Colonic mucosa (tissue), 4 donors: ENCODE measurements at places on chromosomes 11 and 22. TPM values are rescaled to one million over a fixed set of nuclear protein-coding genes. Genes with fewer than 3 reads are reported as not detected.

DNA sequence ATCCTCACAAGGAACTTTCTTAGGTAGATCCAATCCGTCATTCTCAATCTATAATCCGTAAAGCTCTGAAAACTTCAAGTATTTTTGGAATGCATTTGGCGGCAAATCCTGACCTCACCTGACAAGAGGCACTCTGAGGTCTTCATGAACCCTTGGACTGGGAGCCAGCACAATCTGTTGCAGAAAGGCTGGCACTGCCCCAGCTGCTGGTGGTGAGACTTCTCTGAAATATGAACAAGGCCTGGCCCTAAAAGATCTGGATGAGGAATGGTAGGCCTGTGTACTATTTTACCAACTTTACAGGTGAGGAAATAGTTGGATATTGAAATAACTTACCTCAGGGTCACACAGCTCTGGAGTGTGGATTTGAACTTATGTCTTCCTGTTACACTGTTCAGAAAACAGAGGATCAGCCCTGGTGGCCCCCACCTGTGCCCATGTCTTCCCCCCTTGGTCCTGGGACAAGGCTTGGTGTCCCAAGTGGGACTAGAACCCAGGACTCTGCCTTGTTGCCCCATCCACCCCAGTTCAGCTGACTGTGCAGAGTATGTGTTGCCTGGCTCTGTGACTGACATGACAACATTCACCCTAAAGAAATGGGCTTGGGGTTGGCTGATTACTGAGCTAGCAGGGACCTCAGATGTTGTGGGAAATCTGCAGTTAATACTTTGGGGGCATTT is 471.4 kb downstream of the MN1 start:
- DNase-seq, result no peak

GRCh38 chr11:10844356-10844755 is 13.5 kb downstream of the ZBED5 start:
- DNase-seq, result no peak

- DNase-seq, result no peak
Observed at GRCh38 chr11:114773541-114774338, 95.4 kb downstream of the NXPE2 start.

MS4A3 gene
- total RNA-seq, result not detected

PDE2A gene
- total RNA-seq, result 8.9 TPM
